ENCODE measurements at places on chromosomes 1 and 21.

DNA sequence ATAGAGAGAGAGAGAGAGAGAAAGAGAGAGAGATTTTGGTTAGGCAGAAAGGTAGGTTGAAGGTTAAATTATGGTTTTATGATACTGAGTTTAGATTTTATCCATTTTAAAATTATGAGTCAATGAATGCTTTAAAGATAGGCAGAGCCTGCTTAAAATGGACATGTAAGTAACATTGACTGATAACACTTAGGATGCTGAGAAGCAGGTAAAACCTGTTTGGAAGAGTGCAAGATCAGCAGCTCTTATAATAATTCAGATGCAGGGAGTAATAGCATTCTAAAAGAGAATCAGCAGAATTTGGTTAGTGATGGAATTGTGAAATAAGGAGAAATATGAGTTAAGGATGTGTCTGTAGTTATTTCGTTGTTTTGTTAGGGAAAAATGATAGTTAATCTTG is 446.6 kb downstream of the PLA2G4A start:
- DNase-seq = no peak

GRCh38 chr1:8871965-8872399 is 6.5 kb downstream of the ENO1 start:
- no peak for DNase-seq

DNA sequence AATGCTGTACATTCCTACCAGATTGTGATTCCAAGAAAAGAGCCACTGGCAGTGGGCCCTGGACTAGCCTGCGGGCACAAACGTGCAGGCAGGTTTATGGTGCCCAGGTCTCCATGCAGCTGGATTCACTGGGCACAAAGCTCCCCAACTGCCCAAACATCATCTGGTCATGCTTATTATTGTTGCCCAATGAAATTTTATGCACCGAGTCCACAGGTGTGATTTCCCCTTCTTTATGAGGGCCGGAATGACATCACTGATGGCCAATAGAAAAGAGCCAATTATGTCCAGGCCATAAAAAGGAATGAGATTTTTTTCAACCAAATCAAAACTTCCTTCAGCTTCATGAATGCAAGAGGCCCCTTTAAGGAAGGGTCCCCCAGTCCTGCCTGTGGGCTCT is 66.2 kb downstream of the ERI3 start:
- DNase-seq = no peak

DNA sequence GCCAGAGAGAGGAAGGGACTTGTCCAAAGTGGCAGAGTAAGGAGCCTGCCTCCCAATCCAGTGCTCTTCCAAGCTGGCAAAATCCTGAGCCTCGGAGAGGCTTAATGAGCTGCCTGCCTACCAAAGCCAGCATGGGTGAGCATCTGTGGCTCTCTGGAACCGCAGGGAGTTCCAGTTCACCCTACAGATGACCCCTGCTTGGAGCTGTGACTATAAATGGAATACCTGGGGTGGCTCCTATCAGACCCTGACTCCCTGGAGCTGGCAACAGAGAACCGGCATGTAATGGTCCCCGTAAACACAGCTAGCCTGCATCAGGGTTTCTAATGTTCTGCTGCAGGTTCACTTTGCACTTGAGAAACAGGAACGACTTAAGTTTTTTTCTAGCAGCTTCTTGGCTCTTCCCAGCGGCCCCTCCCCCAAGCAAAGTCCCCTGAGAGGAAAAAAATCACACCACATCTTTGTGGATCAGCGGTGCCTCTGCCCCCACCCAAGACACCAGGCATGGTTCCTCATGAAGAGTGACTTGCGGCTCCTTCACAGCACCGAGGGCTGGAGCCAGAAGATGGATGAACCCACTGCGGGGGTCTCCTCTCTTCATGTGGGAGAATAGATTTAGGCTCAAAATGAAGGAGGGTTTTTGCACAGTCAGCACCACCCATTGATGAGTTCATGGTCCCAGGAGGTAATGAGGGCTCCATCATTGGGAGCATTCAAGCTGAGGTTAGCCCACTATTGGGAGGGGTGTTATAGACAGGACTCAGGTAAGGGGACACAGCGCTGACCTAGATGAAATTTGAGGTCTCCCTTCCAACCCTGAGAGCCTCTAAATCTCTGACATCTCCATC is 79.0 kb downstream of the SYT2 start:
- DNase-seq = no peak

GRCh38 chr1:22569269-22569668 is 6.0 kb downstream of the EPHA8 start:
- no peak for DNase-seq

DNA sequence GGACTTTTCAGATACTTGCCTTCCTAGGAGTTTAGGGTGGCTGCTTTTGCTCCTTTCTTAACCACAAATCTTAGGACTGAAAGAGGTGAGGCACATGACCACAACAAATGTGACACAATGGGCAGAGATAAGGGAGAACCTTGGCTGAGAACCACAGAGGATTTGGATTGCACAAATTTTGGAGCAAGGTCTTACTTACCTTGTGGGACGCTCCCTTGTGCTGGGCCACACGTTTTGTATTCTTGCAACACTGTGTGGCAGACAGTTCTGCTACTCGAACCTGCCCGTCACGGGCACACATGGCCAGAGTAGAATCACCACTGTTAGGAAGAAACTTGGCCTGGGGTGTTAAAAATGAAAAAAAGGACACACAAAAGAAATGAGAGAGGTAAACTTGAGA is 23.9 kb downstream of the DCAF8 start:
- no peak for DNase-seq

DNA sequence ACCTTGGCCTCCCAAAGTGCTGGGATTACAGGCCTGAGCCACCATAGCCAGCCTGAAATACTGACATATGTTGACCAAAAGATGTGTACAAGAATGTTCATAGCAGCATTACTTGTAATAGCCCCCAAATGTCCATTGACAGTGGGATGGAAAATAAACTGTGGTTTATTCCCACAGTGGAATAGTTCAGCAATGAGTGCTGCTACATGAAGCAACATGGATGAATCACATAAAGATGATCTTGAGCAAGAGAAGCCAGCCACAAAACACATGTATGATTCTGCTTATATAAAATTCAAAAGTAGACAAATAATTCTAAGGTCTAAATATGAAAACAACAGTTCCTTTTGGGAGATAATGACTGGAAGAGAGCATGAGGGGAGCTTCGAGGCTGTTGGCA is 9.1 kb upstream of the CREG1 start:
- no peak for DNase-seq

DNA sequence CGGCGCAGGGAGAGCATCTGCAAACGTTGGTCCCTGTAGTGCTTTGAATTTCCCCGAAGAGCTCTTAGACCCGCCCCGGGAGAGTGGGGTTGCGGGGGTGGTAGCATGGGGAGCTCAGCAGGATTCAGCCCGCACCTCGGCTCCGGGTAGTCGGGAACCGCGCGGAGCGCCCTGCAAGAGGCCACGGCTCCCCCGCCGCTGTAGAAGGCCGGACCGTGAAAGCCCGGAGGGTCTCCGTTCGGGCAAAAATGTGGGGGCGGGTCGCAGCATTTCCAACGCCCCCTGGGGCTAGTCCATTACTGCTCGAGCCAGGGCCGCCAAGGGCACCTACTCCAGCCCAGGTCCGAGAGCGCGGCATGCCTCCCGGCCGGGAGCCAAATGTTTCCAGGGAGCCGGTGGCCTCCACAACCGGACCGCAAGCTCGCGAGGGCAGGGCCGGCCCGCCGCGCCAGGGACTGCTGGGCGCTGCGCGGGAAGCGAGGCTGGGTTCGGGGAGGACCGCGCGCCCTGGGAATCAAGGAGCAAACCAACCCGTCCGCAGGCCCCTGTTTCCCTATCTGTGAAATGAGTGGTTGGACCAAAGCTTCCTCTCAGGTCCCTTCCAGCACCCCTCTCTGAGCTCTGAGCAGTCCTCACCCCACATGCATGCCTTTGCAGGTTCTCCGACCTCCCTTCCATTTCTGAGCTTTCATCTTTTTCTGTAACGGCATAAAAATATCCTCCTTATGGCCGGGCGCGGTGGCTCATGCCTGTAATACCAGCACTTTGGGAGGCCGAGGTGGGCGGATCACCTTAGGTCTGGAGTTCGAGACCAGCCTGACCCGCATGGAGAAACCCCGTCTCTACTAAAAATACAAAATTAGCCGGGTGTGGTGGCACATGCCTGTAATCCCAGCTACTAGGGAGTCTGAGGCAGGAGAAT is 775 bp upstream of the TMEM63A start:
- no peak for DNase-seq
